Activated CD4-positive, alpha-beta T cell treated with anti-CD3 and anti-CD28 coated beads, Interleukin-2, amount 10 ng/mL, durations not matched to agents 24 days and 14 days (primary cell): ENCODE measurements at places on chromosomes 7 and 10. TPM values are rescaled to one million over a fixed set of nuclear protein-coding genes. Genes with fewer than 3 reads are reported as not detected.

DNA sequence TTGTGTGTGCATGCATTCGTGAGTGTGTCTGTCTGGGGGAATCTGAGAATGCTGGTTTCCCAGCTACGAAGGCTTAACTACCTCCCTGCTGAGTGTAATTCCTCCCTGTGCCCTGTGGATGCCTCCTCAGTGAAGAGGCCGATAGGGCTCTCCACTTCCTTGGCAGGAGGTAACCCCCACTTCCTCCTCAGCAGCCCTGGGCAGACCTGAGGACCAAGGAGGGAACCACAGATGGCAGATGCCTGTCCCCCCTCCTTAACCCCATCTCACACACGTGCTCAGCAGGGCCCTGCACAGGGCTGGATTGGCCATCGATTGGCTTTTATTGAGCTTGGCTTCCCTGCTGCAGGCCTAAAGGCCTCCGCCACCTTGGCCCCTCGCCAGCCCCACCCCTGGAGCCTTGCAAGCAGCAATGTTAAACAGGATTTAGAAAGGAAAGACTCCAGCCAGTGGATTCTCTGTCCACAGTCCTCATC is 45.6 kb upstream of the LRRC4 start:
- no peak overlapping the region for H3K4me3 ChIP-seq
- no peaks in the 10 kb centered on the region for H3K27me3 ChIP-seq
- peaks cover 10% of the 10 kb centered on the region for H3K36me3 ChIP-seq
- H3K4me1 ChIP-seq, result no peaks in the 10 kb centered on the region
- no peak for DNase-seq

DNA sequence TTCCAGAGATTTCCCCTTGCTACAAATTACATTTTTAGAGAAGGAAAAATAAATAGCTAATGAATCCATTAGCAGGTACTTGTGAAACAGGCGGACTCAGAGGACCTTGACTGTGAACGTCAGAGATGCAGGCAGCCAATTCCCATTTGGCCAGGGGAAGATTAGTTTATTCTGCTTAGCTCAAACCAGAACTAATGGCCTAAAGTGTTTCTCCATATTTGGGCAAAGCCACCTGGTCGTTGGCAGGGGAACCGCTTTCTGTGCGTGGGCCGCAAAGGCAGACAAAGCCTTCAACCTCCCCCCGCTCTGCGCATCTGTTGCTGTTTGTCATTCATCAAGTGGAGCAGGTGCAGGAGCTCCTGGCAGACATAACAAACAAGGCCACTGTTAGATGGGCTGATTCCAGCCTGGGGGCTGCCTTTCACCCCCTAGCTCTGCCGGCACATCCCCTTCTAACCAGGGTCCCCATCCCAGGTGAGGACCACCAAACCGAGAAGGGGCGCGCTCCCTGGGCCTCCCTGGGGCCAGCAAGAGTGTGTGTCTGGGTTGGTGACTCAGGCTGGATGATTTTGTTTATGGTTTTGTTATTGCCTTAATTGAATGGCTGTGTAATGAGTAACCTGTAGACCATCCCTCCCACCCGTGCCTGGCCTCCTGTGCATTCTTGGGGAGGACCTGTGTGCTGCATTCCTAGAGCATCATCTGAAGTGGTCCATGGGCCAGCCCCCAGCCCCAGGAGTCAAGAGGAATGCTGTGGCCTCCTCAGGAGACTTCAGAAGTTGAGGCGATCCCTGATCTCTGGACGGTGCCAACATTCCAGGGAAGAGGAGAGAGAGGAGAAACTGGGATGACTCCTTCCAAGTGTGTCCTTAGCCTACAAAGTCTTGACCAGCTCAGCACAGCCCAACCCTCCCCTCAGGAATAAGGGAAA is 14.5 kb upstream of the CPA1 start:
- DNase-seq, result no peak
- peaks cover 30% of the 10 kb centered on the region for H3K4me1 ChIP-seq
- peak overlapping the region; percentile 76 for H3K27ac ChIP-seq
- H3K27me3 ChIP-seq, result no peaks in the 10 kb centered on the region
- H3K36me3 ChIP-seq, result no peaks in the 10 kb centered on the region

Gene VSTM4
- total RNA-seq, result 0.50 and 0.63 TPM in 2 replicates

DNA sequence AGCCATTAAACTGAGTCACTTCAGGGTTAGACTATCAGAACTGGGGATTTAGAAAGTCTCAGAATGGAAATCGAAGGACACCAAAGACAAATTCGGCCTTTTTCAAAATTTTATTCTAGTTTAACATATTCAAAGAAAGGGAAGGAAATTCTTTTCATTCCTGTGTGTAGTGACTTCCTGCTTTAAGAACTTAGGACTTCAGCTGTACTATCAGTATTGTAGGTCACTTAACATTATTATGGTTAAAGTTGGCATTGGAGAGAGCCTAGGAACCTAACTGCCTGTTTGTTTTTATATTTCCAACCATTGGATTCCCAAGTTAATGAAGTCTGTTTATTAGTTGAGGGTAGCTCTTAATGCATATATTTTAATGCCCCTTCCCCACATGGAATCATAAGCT is 63.7 kb downstream of the PTEN start:
- H3K27me3 ChIP-seq, result no peaks in the 10 kb centered on the region
- no peak overlapping the region for H3K4me3 ChIP-seq
- no peak for DNase-seq
- H3K4me1 ChIP-seq, result peaks cover 48% of the 10 kb centered on the region
- H3K27ac ChIP-seq, result no peak overlapping the region

Gene STRIP2
- 86.6 and 89.6 TPM in 2 replicates for total RNA-seq
